ENCODE measurements at places on chromosomes 3 and 15.

- peak; percentile 77 for DNase-seq
Measured at GRCh38 chr3:9402410-9403228, 5.2 kb downstream of the SETD5 start.

GRCh38 chr3:146503461-146504202 lies 34.3 kb upstream of the PLSCR2 start:
- DNase-seq = no peak

DNA sequence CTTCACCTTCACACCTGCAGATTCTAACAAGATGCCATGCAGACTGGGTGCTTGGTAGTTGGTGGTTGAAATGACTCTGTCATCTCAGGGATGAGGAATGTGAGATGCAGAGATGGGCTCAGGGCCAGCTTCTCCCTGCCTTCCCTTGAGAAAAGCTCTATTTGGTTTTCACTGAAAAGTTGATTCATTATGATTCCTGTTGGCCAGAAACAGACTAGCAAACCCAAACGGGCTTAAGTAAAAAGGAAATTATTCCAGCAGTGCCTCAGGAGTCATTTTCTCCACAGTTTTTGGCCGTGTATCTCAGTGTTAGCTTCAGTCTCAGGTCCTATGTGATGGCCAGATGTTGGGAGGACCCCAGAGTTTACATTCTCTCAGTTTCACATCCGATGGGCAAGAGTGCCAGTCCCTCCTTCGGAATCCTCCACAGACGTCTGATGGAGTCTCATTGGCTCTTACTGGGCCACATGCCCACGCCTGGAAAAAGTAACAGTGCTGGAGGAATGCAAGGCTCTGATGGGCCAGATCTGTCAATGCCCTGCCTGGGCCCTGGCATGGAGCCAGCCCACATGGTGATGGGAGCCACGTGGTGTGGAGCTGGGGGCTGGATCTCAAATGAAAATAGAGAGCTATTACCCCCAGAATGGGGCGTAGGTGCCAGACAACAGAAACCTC lies 22.3 kb upstream of the SACM1L start:
- no peak for DNase-seq

DNA sequence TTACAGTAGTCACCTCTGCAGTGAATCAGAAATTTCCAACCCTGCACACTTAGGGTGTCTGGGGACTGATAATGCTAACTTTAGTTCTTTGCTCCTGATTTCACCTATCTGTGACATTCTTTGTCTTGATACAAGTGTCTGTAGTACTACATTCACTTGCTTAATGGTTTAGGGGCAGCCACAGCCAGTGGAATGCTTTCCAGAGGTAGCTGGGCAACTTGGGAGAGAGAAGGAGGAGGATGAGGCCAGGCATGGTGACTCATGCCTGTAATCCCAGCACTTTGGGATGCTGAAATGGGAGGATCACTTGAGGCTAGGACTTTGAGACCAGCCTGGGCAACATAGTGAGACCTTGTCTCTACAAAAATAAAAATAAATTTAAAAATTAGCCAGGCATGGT lies 8.5 kb downstream of the BAHD1 start:
- no peak for DNase-seq

DNA sequence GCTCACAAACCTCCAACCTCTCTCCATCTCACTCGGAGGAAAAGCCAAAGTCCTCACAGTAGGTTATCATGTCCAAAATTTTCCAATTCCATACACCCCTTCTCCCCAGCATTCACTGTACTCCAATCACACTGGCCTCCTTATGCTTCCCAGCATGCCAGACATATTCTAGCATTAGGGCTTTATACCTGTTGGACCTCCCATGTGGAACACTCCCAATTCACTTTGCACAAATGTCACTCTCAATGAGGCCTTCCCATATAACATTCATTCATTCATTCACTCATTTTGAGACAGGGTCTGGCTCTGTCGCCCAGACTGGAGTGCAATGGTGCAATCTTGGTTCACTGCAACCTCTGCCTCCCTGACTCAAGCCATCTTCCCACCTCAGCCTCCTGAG lies 19.9 kb downstream of the SCAPER start:
- DNase-seq = no peak

GRCh38 chr3:182937293-182938051 lies 42.9 kb downstream of the DCUN1D1 start:
- DNase-seq = no peak

DNA sequence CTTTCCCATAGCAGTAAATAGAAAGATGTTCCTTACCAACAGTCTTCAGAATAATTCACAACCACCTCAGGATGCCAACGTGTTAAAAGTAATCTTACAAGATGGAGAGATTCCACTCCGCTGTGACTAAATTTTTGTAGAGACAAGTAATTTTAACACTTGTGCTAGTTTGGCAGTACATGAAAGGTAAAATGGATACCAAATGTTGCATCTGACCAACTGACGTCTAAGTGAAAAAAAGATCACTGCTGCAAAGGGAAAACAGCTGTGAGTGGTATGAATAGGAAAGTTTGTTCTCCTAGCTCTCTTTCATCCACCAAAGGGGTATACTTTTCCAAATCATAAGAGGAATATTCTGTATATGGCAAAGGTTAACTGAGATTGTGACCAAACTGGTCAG lies 2.6 kb downstream of the SPG21 start:
- DNase-seq = no peak

- no peak for DNase-seq
Measured at GRCh38 chr3:186060222-186060621, 48.7 kb downstream of the ETV5 start.

DNA sequence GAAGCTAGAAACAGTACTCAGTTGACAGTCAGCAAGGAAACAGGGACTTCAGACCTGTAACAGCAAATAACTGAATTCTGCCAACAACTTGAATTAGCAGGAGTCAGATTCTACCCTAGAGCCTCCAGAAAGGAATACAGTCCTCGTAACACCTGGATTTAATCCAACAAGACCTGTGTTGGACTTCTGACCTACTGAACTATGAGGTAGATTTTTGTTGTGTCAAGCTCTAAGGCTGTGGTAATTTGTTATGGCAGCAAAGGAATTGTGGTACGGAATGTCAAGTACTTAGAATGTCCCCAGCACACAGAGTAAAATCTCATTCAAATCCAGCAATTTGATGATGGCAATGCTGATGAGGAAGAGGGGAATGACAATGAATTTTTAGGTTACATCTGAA lies 234.1 kb downstream of the LRRN1 start:
- no peak for DNase-seq
